ENCODE measurements at places on chromosomes 1 and 21.

- DNase-seq, result peak; percentile 64
Measured at GRCh38 chr1:19437891-19438294, 47.4 kb downstream of the CAPZB start.

DNA sequence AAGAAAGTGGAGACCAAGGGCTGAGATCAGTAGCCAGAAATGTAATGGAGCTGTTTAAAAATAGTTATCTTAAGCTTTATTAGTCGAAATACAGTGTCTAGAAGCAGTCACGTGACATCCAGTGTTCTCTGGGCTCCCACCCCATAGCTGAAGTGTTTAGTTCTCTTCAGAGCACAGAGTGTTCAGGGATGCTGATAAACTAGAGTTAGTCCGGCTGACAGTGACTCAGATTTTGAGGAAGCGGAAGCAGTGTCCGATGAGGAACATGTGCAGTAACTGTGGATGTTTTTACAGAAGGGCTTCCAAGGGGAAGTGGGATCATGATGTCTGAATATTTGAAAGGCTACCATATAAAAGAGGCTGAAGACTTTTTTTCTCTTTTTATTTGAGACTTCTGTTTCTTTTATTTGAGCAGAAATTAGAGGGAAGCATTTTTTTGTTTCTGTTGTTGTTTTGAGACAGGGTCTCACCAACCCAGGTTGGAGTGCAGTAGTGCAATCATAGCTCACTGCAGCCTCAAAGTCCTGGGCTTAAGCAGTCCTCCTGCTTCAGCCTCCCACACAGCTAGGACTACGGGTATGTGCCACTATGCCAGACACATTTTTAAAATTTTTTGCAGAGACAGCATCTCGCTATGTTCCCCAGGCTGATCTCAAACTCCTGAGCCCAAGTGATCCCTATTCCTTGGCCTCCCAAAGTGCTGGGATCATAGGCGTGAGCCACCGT, 124.2 kb downstream of the GALNT2 start:
- DNase-seq, result peak; percentile 40

DNA sequence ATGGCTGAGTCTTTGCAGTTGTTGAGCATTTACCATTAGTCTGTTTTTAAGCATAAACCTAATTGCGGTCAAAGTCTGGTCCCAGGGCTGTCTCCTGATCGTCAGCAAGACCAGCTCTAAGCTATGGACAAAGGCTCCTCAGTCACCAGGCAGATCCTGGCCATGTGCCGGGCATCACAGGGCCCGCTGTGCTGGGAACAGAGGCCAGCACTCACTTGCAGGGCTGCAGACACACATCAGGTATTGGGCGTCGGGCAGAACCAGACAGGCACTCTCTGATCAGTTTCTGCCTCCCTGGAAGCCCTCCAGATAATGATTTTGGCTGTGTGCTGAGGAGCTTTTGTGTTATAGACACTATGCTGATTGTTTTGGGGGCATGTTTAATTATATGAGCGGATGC, 26.6 kb downstream of the TMEM51 start:
- DNase-seq, result no peak

GRCh38 chr1:185672719-185673360, 61.4 kb upstream of the HMCN1 start:
- DNase-seq, result no peak

DNA sequence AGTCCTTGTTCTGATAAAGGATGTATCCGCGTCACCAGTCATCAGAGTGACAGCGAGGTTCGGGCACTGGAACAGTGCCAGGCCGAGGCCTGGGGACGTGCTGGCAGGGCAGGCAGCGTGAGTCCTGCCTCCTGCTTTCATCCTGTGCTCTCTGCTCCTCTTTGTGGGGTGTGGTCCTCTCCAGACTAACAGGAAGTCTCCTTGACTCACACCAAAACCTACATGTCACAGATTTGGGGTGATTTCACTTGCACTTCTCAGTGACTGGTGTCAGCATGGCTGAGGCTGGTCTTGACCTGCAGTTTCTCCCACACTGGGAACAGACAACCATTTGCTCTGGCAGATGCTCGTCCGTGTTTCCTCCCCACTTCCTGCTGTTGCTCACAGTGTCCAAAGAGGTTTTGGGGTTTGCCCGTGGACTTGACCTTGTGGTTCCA, 8.8 kb upstream of the NLRP3 start:
- peak; percentile 34 for DNase-seq
